ENCODE measurements at places on chromosomes 7 and 10.
A peak's percentile ranks its signal among the peaks of the same experiment; 100 is the strongest.

- no peak for DNase-seq
Observed at GRCh38 chr10:76040107-76040829, 608.8 kb downstream of the LRMDA start.

DNA sequence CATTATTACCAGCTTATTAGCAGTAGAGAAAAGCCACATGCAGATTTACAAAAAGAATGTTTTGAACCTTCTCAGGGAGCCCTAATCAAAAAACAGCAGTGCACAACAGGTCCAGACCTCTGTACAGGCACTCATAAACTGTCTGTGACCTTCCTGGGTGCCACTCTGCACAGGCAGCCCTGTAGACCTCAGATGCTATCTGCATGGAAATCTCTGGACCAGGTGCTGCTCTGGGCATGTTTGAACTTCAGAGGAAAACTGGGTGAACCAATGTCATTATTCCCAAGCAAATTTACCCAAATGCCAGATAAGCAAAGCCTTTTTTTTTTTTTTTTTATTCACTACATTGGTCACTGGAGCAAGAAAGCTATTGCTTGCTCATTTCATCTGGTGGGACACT is 104.2 kb downstream of the NPY start:
- DNase-seq = no peak

DNA sequence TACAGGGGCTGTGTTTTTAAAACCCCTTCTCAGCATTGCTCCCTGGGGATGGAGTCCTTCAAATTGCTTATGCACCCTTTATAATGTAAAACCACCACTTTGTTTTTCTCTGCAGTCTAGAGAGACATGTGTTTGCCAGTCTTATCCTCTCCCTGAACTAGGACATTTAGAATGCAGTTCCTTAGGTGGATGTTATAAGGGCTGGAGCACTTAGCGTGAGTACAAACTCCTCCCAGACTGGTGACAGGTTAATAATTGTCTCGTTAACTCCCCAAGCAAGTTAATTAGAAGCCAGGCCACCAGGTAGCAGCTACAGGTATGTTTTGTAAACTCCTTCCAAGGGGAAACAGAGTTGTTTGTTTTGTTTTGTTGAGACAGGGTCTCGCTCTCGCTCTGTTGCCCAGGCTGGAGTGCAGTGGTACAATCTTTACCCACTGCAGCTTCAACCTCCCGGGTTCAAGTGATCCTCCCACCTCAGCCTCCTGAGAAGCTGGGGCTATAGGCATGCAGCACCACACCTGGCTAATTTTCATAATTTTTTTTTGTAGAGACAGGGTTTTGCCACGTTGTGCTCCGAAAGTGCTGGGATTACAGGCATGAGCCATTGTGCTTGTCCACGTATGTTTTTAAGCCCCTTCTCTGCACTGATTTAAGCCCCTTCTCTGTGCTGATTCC is 100.2 kb downstream of the FAM107B start:
- no peak for DNase-seq

- no peak for DNase-seq
Observed at GRCh38 chr7:54112567-54112966, 429.6 kb upstream of the VSTM2A start.

DNA sequence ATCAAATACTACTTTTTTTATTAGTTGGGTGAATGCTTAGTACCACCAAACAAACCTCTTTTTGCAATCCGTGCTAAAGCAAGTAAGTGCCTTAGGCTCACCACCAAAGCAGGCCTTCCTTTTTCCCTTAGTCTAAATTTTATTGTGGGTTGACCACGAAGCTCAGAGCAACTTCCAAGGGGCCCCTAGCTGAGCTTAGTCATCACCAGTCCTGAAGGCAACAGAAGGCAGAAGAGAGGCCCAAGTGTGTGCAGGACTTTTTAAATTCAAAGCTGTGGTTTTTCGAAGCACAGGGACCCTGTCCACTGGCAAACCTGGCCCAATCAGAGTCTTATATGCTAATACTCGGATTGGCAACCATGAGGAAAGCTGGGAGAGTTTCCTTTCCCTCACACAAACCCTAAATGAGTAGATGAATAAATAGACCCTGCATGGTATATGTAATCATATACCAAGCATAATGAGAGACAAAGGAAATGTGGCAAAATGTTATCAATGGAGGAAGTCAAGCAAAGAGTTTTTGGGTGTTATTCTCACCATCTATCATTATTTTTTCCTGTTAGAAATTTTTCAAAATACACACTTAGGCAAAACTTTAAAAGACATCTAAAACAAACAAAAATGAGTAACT is 453.2 kb upstream of the GALNT17 start:
- DNase-seq = no peak

DNA sequence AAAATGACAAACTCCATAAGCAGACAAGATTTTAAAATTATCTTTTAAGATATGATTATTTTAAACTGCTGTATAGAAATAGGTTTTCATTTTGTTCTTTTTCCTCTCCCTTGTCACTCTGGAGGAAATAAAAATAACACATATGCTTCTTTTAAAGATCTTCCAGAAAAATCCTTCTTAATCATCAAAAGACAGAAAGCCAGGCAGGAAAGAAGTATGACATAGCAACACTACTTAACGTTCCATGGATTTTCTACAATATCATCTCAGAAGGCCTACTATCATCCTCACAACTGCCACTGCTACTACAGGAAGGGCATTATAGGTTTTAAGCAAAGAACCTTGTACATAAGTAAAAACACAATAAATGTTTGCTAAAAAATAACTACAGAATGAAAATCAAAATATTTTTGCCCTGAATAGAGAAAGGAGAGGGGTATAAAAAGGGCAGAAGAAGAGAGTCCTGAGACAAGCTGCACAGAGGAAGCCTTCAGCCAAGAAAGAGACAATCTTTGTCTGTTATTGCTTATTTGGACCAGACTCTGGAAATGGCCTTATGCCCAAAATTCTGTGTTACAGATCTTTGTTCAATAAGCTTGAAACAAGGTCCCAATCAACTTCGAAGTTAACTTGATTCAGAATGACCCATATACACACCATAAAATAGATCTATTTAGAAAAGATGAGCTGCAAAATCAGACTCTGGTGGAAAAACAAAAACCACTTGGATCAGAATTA is 67.8 kb downstream of the ABI1 start:
- DNase-seq = no peak

- DNase-seq = no peak
Observed at GRCh38 chr7:70589010-70589409, 542.9 kb upstream of the GALNT17 start.

DNA sequence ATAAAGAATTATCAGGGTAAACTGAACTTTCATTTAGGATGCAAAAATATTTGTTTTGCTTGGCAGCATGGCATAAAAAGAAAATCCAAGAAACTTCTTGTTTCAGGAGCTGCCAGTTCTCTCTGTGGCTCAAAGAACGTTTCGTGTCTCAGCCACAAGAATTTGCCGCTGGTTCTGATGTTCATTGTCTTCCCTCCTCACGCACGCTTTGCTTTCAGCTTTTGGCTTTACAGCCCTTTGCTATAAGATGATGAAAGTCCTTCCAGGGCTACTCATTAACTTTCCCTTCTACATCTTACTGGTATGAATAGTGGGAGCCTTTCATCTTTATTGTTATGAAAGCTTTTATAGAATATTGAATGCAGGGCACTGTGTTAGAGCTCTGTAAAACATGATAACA is 124.7 kb downstream of the BICC1 start:
- DNase-seq = no peak

- DNase-seq = no peak
Observed at GRCh38 chr7:118053353-118053752, 130.6 kb upstream of the LSM8 start.

- no peak for DNase-seq
Observed at GRCh38 chr7:30164567-30164966, 29.8 kb downstream of the MTURN start.

DNA sequence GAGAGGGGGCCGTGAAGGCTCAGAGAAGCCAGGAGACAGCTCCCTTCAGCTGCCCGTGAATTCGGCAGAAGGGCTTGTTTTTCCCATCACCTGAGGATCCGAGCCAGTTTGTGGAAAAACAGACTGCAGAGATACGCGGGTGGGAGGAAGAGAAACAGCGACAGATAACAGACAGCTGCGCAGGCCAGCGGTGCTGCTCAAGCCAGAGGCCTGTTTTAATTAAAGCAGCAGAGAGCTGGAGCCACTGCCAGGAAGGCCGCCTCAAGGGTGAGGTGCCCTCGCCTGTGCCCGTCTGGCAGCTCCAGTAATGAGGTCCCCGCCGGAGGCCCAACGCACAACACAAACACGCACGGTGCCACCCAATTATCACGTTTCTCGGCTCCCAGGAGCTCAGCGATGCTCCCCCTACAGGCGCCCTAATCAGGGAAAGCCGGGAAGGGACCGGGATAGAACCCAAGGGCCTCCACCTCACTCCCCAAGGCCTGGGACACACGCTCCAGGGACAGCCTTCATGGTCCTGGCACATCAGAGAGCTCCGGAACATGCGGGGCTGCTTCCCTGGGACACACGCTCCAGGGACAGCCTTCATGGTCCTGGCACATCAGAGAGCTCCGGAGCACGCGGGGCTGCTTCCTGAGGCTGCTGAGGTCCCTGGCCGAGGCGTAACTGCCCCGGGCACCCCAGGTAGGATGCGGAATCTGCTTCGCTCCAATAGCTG is 60.6 kb upstream of the DNAAF5 start:
- peak; percentile 55 for DNase-seq

GRCh38 chr10:49225218-49225876 is 37.2 kb upstream of the TMEM273 start:
- DNase-seq = no peak

Data from right forelimb (tissue), 1 donor.